CD4-positive, alpha-beta T cell treated with Interleukin-15 for 1 hour (primary cell): ENCODE measurements at places on chromosomes 4 and X.

DNA sequence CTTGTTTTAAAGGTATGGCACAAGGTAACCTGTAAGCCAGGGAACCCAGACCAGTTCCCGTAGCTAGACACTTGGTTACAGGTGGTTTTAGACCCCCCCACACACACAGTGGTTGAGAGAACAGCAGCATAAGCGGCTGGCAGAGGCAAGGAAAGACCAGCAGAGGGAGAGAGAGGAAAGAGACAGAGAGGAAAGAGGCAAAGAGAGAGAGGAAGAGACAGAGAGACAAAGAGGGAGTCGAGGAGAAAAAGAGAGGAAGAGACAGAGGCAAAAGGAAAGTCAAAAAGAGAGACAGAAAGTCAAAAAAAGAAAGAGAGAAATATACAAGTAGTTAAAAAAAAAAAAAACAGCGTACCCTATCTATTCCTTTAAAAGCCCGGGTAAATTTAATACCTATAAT lies 19.5 kb upstream of the PCSK1N start:
- no peak for DNase-seq

DNA sequence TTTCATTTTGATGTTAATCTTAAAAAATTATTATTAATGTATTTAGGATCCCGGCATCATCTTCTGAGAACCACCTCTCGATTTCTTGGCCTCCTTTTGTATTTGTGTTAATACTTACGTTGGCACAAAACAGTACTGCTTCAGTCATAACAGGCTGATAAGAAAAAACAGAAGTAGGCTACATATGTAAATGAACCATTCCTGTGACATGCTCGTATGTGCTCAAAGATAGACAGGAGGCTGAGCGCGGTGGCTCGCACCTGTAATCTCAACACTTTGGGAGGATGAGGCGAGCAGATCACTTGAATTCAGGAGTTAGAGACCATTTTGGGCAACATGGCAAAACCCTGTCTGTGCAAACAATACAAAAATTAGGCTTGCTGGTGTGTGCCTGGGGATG lies 109.4 kb upstream of the H2AZ1 start:
- DNase-seq = no peak

- peak; percentile 15 for DNase-seq
Observed at GRCh38 chrX:153623310-153624029, 23.5 kb upstream of the DUSP9 start.

- no peak for DNase-seq
Observed at GRCh38 chrX:110037178-110037577, 34.3 kb downstream of the TMEM164 start.

DNA sequence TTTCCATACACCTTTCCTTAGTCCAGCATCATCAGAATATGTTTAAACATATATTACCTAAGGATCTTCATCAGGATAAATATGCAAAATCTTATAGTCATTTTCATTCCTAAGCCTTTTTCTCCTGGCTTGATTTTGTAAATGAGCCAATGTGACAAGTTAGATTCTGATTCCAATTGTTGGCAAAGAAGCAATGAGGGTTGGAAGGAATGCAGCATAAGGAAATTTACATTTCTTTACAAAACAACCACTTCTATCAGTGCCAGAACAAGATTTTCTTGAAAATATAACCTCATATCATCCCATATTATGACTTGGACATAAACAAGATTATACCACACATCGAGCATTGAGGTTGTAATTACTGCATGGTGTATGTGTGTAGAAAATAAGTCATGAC lies 508.1 kb downstream of the TRAM1L1 start:
- no peak for DNase-seq

DNA sequence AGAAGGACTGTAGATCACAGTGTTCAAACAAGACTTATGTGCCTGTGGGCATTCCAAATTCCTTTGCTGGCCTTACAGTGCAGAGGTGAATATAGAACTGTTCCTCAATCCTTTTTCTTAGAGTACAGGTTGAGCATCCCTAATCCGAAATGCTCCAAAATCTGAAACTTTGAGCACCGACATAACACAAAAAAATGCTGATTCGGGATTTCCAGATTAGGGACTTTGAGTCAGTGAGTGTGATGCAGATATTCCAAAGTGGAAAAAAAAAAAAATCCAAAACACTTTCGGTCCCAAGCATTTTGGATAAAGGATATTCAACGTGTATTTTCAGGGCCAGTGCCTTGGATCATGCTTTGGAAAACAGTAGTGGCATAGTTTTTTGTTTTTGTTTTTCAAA lies 9.2 kb downstream of the SMS start:
- DNase-seq = no peak

GRCh38 chr4:104919406-104919805 lies 227.3 kb upstream of the TET2 start:
- DNase-seq = no peak

DNA sequence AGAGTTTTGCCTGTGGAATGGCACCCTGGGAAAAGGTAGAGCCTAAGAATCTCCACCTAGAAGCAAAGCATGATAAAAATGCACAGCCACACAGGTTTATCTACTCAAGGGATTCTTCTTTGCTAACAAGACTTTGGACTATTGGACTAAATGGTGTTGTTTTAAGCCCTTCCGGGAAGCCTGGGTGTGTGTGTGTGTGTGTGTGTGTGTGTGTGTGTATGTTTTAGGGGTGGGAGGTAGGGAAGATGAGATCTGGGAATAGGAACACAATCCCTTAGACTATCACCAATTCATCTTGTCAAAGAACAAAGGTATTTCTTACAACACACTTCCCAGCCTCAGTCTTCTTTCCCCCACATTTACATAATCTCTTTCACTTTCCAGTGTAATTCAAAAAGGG lies 327.5 kb upstream of the FGF16 start:
- DNase-seq = no peak

GRCh38 chrX:6384371-6384770 lies 150.5 kb downstream of the VCX3A start:
- DNase-seq = no peak

DNA sequence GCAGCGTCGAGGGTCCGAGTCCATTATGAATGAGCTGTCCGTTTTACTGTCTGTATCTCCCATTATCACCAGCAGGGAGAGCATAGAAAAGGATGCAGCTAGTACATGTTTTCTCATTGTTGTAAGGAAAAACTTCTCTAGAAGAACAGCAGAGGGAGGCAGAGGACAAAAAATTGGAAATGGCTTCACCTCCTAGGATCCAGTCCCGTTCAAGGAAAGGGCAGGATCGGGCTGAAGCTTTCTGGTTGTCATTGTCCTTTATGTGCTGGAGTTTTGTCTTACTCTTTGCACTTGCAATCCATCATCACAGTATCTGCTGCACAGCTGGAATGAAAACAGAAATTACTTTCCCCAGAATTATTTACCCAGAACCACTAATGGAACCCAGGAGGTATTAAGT lies 14.7 kb downstream of the NDP start:
- no peak for DNase-seq

GRCh38 chr4:24024157-24024556 lies 134.3 kb upstream of the PPARGC1A start:
- DNase-seq = no peak

GRCh38 chr4:66653937-66654336 lies 891.4 kb downstream of the CENPC start:
- DNase-seq = no peak

GRCh38 chr4:113781439-113782040 lies 20.0 kb upstream of the CAMK2D start:
- no peak for DNase-seq

DNA sequence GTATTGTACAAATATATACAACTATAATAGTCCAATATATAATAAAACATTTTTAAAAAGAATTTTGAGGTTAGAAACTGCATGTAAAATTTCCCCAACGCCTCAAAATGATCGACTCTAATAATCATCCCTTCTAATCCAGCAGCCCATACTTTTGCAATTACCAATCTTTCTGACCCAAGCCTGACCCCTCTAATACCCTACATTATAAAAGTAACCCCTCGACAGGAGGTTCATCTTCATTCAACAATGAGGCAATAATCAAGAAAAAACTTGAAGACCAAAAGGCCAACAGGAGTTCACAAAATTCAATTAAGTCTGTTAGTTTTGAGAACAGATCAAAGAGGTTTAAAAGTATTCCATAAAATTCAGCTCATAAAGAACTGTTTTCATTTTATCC lies 393.5 kb downstream of the GPM6A start:
- DNase-seq = no peak

GRCh38 chr4:180946188-180946587 lies 1297.0 kb upstream of the TENM3 start:
- DNase-seq = no peak

DNA sequence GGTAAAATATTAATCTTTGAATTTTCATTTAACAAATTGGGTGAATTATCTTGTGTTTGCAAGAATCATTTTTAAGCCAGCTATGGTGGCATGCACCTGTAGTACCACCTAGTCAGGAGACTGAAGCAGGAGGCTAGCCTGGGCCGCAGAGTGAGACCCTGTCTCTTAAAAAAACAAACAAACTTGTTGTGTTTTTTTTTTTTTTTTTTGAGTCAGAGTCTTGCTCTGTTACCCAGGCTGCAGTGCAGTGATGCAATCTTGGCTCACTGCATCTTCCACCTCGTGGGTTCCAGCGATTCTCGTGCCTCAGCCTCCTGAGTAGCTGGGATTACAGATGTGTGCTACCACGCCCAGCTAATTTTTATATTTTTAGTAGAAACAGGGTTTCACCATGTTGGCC lies 2.2 kb downstream of the TXLNG start:
- no peak for DNase-seq

DNA sequence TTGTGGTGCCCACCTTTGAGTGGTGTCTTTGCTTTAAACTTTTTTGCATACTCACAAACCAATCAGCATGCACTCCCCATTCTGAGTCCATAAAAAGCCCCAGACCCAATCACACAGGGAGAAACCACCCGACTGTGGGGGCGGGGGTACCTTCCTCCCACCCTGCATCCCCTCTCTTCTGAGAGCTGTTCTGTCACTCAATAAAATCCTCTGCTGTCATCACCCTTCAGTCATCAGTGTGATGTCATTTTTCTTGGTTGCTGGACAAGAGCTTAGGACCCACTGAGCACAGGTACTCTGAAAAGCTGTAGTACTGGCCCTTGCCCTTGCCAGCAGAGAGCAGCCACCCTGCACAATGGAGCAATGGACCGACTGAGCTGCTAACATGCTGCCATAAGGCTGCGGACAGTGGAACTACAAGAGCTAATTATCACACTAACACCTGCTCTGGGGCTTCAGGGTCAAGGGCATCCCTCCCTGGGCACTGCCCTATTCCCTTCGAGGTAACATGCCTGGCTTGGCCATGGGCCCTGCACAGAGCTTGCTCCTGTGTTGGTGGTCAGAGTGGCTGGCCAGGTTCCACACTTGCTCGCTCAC lies 62.9 kb upstream of the PGRMC2 start:
- DNase-seq = no peak

GRCh38 chrX:134908356-134908755 lies 82.4 kb upstream of the SMIM10 start:
- no peak for DNase-seq

- no peak for DNase-seq
Observed at GRCh38 chrX:31178064-31178768, 106.4 kb upstream of the FTHL17 start.

DNA sequence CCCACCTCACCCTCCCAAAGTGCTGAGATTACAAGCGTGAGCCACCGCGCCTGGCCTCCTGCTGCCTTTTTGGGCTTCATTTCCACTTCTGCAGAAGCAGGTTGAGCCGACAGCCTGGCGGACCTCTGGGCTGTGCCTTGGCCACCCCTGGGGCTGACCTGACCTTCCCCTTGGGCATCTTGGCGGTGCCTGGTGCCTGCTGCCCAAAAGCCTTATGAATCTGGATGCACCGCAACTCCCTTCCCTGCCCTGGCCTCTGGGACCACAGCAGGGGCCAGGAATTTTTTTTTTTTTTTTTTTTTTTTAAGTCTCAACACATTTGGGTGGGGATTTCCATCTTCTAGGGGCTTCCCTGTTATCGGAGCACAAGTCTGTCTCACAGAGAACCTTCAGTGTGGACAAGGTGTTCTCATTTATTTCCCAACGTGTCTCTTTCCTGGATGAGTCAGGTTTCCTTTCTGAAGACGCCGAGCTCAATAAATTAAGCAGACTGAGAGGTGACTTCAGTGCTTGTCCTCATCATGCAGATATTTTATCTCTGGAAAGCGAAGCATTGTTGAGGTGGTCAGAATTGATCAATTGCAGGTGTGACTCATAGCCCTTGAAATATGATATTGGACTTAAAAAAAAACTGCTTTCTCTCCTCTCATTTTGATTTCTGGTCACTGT lies 79.7 kb downstream of the SHROOM2 start:
- no peak for DNase-seq

- no peak for DNase-seq
Observed at GRCh38 chr4:174388461-174389145, 104.9 kb downstream of the CEP44 start.

GRCh38 chrX:10450229-10450958 lies 170.0 kb downstream of the MID1 start:
- DNase-seq = no peak

- no peak for DNase-seq
Observed at GRCh38 chr4:53716011-53716410, 124.7 kb upstream of the LNX1 start.
